Fibroblast of lung (primary cell): ENCODE measurements at places on chromosomes 11 and 22. TPM values are rescaled to one million over a fixed set of nuclear protein-coding genes. Genes with fewer than 3 reads are reported as not detected.

Gene HPX
- 0.26 and 0.83 TPM in 2 replicates for total RNA-seq

Gene POU2AF2
- total RNA-seq, result not detected in 2 replicates

Gene RTN4RL2
- total RNA-seq, result 0.17 and 0.26 TPM in 2 replicates

Gene IGF2
- under 0.01 and 0.17 TPM in 2 replicates for total RNA-seq

Gene TBX10
- not detected in 2 replicates for total RNA-seq

Gene KREMEN1
- 6.4 and 12.9 TPM in 2 replicates for total RNA-seq

Gene OTOG
- not detected in 2 replicates for total RNA-seq

Gene LRRC4C
- under 0.01 TPM in 2 replicates for total RNA-seq

Gene OR4A16
- not detected in 2 replicates for total RNA-seq

Gene SLC22A8
- not detected in 2 replicates for total RNA-seq

Gene NDUFC2
- 60.9 and 101 TPM in 2 replicates for total RNA-seq

Gene E2F8
- total RNA-seq, result 0.17 TPM in 1 of 2 replicates, not detected in the other

Gene SMTNL1
- total RNA-seq, result not detected in 2 replicates
